Skeletal muscle cell (primary cell): ENCODE measurements at places on chromosomes 7 and 10.

GRCh38 chr10:114402233-114402632 is 2.1 kb downstream of the AFAP1L2 start:
- DNase-seq, result no peak

DNA sequence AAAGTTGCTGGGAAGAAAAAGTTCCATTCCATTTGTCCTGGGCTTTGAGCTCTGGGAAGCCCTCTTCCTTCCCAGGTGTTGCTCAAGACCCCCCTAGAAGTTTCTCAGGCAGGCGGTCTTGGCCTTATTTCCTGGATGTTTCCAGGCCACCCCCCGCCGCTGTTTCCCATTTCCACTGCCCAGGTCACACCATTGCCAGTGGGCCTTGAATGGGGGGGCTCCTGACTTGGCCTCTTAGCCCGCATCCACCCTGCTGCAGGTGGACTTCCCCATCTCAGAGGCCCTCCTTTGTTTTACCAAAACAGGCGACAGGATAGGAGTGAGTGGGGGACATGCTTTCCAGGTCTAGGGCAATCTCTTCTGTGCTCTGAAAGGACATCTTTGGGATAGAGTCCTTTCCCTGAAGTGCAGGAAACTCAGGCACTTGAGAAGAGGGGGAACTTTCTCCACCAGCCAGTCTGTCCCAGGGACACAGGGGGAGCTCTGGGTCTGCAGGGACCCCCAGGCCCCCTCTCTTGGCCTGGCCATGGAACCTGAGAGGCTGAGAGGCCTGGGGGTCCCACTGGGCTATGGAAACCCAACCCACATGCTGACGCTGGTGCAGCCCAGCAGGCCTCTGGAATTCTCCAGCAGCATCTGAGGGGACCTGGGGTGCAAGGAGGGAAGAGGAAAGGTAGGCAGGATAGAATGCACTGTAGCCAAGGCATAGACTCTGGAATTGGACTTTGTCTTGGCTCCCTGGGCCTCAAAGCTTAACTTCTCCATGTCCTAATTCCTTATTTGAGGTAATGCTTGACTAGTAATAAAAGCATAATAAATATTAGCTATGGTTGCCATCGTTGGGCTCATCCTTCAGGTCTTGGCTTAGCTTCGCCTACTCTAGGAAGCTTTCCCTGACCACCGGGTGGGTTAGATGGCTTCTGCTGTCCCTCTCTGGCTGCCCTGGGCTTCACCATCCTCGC is 17.6 kb downstream of the NEURL1 start:
- no peak for DNase-seq

GRCh38 chr7:102000123-102000522 is 182.7 kb downstream of the CUX1 start:
- DNase-seq, result no peak

DNA sequence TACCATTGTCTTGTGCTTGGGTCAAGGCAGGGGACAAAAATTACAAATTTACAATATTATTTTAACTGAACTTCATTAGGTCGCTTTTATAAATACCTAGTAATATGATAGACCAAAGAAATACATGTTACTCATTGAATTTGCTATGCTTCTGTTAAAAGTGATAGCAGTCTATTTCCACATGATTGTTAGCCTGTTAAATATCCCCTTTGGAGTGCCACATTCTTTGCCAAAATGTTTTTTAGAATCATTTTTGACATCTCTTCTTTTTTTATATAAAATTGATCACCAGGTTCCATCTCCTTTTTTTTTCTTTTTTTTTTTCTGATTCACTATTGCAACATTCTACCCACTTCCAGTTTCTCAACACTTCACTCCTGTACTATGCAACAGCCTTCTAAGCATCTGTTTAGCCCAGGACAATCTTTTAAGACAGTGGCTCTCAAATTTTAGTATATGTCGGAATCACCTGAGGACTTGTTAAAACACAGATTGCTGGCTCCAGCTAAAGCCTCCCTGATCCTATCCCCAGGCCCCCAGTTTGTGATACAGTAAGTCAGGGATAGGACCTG is 16.4 kb upstream of the NDUFA5 start:
- no peak for DNase-seq

DNA sequence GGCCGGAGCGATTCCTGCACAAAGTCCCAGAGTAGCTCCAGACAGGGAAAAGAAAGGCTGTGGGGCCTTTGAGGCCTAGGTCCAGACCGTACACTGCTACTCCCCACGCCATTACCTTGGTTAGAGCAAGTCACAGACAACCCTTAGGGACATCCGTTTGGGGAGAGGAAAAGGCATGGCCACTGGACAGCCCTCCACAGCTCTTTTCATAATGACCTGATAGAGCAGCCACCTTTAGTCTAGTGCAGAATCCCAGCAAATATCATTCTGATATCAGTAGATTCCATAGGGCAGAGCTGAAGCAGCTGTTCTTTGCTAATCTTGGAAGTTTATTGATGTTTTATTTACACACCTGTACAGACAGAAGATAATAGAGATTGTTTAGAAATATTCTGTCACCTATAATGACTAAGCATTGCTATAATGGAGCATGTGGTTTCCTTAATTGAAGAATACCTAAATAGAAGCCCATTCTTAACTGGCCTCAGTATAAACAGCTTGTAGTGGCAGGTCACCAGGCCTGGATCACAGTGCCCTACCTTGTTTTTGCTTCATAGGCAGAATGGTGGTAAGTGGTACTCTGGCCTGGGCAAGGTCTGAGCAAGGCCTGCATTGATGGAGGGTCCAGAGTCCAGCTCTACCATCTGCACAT is 27.9 kb downstream of the OGDH start:
- DNase-seq, result no peak

DNA sequence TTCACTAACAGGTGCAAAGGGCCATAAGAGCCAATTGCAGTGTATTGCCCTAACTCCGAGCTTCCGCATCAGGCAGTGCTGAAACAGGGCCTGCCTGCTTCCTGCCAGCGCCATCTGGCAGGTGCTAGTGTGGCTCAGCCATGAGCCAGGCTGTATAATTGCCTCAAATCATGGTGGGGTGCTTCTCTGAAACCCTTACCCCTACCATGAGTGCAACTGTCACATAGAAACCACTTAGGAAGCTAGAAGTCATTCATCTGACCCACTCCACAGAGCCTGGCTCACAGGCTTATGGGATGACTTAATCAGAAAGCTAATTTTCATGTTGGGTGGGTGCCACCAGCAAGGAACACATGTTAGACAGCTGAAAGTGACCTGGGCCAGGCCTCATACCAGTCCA is 133.3 kb upstream of the LAMB4 start:
- DNase-seq, result no peak

DNA sequence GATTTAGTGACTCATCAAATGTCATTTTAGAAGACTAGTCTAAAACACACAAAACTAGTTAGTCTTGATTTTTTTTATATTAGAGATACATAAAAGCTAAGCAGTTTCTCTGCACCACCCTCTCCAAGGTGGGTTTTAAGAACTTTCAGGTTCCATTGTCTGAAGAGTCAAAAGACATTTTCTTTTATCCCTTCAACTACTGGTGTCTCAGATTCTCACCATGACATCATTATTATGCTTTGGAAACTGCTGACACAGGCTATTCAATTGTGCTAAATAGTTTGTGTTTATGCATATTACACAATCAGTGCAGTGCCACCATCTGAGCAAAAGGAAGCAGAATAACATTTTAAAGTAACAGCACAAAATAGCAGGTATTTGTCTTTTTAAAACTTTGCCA is 52.2 kb downstream of the IGF2BP3 start:
- DNase-seq, result peak; percentile 32
